ENCODE measurements at places on chromosomes 4 and X.

- no peak for DNase-seq
These were observed 576.5 kb upstream of the CPXCR1 start for GRCh38 chrX:88170553-88170952.

GRCh38 chr4:159353422-159354116 lies 250.7 kb downstream of the RAPGEF2 start:
- no peak for DNase-seq

- DNase-seq: no peak
These were observed 19.5 kb upstream of the HADH start for GRCh38 chr4:107970063-107970798.

DNA sequence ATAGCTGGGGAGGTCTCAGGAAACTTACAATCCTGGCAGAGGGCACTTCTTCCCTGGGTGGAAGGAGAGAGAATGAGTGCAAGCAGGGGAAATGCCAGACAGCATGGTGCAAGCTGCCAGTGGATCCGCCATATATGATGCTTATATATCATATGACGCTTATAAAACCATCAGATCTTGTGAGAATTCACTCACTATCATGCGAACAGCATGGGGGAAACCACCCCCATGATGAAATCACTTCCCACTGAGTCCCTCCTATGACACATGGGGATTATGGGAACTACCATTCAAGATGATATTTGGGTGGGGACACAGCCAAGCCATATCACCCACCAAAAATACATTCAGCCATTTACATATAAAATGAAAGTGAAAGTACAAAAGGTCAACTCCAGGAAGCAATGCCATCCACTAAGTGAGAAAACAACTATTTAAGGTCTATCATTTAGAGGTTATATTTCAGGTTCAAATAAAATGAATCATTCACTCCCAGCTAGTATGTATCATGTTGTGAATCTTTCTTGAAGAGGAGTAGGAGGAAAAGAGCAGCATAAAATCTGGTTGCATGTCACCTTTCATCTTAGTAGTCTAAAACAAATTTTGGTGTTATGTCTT lies 20.3 kb upstream of the DYNLT3 start:
- DNase-seq: no peak

DNA sequence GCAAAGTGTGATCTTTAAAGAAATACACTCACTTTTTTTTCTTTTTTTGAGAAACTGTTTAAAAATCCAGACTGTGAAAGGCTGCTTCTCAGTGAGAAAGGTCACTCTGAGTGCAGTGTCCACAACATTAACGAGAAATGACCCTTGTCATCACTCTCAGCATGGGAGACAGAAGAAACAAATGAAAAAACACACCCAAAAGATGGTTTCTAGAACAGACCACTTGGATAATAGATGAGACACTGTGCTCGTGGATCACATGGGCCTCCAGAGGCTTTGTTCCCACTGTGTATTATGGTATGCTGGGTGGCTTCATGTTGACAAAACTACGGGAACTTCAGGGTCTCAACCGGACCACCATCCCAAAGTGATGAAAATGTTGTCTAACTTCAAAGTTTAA lies 64.9 kb downstream of the NEUROG2 start:
- no peak for DNase-seq

- DNase-seq: no peak
These were observed 8.3 kb upstream of the ASB5 start for GRCh38 chr4:176277162-176277904.

GRCh38 chr4:161990721-161991120 lies 173.1 kb downstream of the FSTL5 start:
- no peak for DNase-seq

DNA sequence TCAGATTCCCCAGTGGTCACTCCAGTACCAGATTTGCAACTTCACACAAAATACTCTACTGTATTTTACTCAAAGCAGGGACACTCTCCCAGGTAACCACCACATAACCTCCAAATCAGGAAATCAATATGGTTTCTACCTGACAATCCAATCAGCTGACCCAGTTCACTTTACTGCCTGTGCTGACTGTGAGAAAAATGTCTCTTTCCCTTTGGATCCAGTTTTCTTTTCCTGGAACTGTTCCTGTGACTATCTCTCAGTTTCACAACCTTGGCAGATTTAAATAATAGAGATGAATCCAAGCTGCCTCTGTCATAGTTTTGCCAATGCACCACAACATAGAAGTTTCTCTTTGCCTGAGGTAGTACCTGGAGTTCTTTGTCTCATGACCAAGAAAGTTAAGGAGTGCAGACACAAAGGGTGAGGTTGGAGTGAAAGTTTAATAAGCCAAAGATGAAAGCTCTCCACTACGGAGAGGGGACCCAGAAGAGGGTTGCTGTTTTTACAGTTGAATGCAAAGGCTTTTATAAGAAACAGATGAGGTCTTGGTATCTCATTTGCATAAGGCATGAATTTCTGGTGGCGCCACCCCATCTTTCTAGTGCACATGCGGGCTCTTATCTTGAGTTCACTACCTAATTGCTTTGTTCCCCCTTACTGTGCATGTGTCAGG lies 29.7 kb upstream of the IL9R start:
- DNase-seq: no peak

DNA sequence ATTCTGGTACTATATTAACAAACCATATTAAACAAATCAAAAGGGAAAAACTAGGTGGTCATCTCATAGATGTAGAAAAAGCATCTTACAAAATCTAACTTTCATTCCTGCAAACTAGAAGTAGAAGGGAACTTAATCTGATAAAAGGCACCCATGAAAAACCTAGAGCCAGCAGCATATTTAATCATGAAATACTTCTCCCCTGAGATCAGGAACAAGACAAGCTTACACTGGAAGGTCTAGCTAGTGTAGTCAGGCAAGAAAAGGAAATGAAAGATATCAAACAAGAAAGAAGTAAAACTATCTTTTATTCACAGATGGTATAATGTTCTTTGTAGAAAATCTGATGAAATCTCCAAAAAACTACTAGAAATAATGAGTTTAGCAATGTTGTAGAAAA lies 41.2 kb downstream of the ATP10D start:
- DNase-seq: no peak

- no peak for DNase-seq
These were observed 151.3 kb upstream of the LEF1 start for GRCh38 chr4:108320061-108320460.

GRCh38 chr4:3346146-3346545 lies 53.3 kb downstream of the RGS12 start:
- no peak for DNase-seq

DNA sequence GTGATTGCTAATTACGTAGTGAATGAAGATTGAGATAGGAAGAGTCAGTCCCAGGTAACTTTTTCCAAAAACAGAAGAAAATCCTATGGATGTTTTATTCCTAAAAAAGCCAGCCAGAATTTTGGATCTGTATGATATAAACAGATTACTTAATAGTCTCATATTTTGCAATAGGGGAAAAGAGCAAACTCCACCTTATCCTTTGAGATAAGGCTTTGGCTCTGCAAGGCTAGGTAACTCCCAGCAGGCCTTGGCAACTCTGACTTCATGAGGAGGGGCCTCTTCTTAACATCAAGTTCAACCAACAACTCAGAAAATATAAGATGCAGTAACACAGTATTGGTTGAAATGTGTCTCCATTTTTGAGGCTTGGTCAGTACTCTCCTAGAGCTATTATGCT lies 98.7 kb upstream of the SLC4A4 start:
- DNase-seq: no peak

- DNase-seq: no peak
These were observed 14.3 kb upstream of the PNPLA4 start for GRCh38 chrX:7941390-7942042.

DNA sequence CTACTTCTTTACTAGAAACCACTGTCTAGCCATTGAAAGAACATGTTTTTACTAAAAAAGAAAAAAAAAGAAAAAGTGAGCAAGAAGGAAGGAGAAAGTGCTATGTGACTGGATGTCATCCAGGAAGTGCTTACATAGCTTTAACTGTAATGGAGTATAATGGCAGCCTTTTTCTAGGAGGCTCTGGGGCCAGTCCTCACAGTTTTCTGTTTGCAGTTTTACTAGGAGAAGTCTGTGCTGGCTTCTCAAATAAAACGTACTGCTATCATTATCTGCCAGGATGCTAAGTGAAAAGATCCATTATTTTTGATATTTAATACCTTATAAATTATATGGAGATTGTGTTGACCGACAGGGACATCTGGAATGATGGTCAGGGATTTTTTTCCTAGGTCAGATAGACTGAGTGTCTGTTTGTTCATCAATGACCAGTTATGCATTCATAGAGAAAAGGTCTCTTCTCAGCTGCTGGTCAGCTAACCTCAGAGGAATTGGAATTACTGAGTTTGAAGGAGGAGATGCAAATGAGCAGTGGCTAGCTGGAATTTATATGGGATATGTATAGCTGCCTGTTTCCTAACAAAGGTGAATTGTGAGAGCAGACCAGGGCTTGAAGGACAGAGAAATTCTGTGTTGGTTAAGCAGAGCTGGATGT lies 21.7 kb downstream of the LPAR4 start:
- DNase-seq: no peak

GRCh38 chrX:69080855-69081465 lies 84.3 kb downstream of the PJA1 start:
- DNase-seq: no peak

GRCh38 chr4:8738471-8738931 lies 133.1 kb downstream of the HMX1 start:
- DNase-seq: no peak

GRCh38 chrX:119236623-119237561 lies 807 bp downstream of the PGRMC1 start:
- DNase-seq: no peak

All from stimulated activated CD4-positive, alpha-beta T cell treated with anti-CD3 and anti-CD28 coated beads, TNF-alpha, amount 100 ng/mL, for 4 hours (primary cell).